ENCODE measurements at places on chromosomes 5 and 9.

GRCh38 chr9:86867804-86868313 lies 79.4 kb downstream of the GAS1 start:
- no peak for DNase-seq

DNA sequence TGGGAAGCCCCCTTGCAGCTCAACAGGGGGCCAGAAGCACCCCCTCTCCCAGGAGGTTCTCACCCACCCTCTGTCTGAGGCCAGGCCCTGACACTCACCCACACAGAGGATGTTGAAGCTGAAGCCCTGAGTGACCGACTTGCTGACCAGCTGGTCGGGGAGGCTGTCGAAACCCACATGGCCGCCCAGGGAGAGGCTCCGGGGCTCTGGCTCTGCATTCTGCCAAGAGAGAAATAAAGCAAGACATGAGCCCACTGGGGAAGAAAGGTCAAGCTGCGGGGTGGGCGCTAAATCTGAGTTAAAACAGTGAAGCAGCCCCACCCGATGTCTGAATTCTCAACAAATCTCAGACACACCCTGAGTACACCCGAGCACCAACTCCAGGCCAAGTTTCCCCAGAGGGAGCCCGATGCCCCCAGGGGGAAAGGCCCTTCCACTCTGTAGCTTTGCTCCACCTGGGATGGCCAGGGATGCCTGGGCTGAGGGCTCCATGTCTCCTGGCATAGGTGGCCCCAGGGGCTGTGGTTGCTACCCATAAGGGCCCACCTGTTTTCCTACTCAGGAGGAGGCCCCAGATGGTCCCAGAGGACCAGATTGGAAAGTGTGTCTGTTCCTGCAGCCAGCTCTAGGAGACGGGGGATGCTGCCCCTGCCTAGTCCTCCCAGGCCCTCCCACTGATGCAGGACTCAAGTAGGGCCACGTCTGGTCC lies 11.6 kb downstream of the SEPTIN8 start:
- DNase-seq, result no peak

DNA sequence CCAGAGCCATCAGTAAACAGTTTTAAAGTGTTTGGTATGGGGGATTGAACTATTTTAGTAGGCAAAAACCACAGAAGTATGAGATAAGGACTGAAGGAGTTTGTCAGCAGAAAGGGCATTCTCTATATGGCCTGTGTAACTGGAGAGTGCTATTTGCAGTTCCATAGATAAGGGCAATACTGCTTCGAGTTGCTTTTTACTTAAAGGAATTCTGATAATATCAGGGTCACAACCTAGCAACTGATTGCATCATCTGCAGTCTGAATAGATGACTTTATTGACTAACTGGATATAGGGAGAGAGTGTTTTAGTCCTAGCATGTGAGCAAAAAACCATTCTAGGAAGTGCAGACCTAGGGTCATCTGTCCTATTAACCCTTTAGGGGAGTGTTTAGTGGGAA lies 645.2 kb upstream of the PTPRD start:
- DNase-seq, result no peak

GRCh38 chr5:143758750-143759149 lies 53.2 kb upstream of the HMHB1 start:
- no peak for DNase-seq

- no peak for DNase-seq
Observed at GRCh38 chr9:967436-967835, 9.0 kb upstream of the DMRT3 start.

- no peak for DNase-seq
Observed at GRCh38 chr5:136027311-136027710, 1.5 kb upstream of the TGFBI start.

GRCh38 chr5:158958021-158958994 lies 141.4 kb downstream of the EBF1 start:
- no peak for DNase-seq

DNA sequence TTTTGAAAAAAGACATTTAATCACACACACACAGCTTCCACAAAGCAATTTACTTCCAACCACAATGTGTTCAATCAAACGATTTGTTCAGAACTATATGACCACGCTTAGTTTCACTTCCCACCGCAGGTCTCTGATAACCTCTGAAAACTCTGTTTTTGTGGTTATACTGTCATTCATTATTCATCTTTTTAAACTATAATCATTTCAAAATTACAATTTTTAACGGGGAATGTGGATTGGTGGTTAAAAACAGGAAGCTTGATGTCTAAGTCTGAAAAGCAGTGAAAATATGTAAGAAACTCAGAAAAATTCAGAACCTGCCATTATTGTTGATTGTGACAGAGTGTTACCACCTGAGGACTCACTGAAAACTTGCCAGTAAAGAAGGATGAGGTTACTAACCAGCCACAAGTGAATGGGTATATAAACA lies 12.7 kb upstream of the TMEM174 start:
- no peak for DNase-seq

- no peak for DNase-seq
Observed at GRCh38 chr5:14675865-14676300, 11.4 kb downstream of the OTULIN start.

GRCh38 chr5:150347451-150347850 lies 10.0 kb upstream of the TCOF1 start:
- no peak for DNase-seq

DNA sequence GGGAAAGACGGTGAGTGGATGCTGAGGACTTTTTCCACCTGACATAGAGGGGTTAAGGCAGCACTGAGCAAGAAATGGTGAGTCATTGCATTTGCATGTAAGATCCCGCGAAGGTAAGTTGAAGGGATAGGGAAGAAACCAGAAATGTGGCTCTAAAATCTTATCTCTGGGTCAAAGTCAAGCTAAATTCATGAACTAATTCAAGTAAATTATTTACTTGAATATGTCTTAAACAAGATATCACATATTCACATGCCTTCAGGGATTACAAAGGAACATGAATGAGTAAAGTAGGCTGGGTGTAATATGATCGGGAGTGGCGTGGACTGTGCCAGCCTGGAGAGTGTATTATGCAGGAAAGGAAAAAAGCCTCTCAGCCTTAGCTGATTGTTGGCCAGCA lies 74.4 kb upstream of the EQTN start:
- no peak for DNase-seq

- no peak for DNase-seq
Observed at GRCh38 chr5:96321345-96321744, 111.7 kb downstream of the PCSK1 start.

GRCh38 chr9:99873943-99874584 lies 32.4 kb upstream of the STX17 start:
- DNase-seq, result no peak

- no peak for DNase-seq
Observed at GRCh38 chr9:72139226-72139625, 10.0 kb upstream of the GDA start.

DNA sequence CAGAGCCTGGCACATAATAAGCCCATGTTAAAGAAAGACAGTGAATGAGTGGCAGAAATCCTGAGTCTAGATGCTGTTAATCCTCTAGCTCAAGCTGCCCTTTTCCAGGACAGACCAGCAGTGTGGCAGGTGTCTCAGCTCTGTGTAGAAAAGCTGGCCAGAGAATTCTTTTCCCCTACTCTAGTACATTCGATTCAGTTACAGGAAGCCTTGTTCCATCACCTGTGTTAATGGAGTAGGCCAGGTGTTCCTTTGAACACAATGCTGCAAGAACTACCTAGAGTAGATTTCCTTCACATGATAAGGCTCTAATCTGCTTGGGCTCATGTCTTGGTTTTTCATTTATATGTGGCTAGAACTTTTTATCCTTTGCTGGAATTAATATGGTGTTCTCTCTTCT lies 52.5 kb downstream of the NUP214 start:
- DNase-seq, result no peak

DNA sequence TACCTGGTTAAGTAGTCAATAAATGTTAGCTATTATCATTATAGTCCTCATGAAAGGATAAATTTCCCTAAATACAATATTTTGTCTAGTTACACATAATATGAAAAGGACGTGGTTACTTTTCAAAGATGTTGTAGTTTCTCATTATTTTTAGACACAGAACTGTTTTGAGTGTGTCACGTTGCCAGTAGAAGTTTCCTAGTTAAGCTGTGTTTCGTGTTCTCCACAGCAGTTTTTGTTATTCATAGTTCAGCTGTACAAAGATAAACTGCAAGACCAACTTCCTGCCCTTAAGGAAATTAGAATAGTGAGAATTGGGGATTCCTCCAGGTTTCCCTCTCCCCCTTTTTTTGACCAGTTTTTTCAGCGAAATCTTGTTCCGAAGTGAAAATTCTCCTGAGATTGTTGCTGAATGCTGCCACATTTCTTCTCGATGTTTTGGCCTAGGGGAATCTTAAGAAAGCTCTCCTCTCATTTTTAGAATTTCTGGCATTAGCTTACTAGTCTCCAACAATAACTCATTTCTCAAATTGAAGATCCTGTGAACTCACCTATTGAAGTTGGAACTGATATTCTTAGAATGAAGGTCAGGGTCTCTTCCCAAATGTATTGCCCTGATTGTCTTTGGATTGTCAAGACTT lies 176.1 kb downstream of the PAM start:
- DNase-seq, result no peak

DNA sequence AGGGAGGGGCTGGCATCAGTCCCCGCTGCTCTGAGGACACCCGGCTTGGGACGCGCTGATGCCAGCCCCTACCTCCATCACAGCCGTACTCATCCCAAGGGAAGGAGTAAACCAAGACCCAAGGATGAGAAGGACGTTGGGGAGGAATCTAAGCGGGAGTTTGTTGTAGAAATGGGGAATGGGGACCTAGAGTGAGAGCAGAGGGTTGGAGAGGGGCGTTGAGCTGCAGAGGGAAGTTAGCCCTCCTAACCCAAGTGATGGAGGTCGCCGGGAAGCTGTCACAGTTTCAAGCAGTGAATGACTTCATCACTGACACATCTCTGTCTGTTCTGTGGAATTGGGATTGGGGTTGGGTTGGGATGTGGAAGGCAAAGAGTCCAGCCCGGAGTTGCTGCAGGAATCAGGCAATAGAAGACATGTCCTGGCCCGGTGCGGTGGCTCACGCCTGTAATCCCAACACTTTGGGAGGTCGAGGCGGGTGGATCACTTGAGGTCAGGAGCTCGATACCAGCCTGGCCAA lies 759 bp upstream of the SUSD1 start:
- DNase-seq, result no peak

DNA sequence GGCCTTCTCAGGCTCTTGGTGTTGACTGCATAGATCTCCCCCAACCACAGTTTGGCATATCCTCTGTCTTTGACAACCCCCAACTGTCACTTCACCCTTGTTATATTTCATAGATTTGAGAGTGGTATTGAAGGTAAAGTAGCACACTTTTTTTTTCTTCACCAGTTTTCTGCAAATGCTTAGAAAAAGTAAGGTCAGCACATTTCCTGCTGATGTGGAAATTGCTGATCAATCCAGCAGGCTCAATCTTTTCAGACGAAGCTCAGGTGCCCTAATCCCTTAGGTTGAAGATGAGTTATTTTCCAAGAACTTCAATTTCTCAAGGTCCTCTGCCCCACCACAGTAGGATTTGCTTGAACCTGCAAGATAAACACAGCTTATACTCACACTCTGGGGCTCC lies 38.5 kb upstream of the ANKRD31 start:
- DNase-seq, result no peak

GRCh38 chr5:127294829-127295228 lies 4.2 kb downstream of the MEGF10 start:
- no peak for DNase-seq

GRCh38 chr9:85647571-85647970 lies 94.2 kb downstream of the AGTPBP1 start:
- DNase-seq, result no peak

Measured in NCI-H2107 (cell line).